ENCODE measurements at places on chromosomes 13 and 19.

GRCh38 chr19:3359015-3359918 is 7.1 kb upstream of the NFIC start:
- DNase-seq: no peak

DNA sequence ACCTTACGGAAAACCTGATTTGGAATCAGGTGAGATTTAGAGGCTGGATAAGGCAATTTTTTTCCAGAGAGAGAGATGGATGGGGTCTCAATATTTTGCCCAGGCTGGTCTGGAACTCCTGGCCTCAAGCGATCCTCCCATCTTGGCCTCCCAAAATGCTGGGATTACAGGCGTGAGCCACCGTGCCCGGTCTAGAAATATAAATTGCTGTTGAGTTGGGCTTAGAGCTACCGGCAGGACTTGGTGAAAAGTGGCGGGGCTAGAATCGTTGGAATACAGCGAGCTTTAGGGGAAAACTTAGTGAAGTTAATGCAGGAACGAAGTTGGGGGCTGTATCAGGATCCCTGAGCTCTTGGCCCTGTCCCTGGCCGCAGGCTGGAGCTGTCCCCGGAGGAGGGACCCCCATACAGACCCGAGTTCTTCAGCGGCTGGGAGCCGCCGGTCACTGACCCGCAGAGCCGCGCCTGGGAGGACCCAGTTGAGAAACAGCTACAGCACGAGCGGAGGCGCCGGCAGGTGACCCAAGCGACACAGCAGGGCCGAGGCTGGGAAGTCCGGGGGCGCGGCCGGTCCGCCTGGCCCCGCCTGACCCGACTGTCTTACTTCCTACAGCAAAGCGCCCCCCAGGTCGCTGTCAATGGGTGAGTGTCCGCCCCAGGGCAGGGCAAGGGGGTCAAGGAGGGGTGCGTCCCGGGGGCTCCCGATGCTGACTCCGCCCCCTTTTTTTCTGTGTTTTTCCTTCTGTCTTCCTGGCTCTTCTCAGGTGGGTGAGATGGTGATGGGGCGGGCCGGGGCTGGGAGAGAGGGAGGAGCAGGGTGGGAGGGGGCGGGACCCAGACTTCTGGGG is 7.6 kb downstream of the EPS8L1 start:
- DNase-seq: no peak

DNA sequence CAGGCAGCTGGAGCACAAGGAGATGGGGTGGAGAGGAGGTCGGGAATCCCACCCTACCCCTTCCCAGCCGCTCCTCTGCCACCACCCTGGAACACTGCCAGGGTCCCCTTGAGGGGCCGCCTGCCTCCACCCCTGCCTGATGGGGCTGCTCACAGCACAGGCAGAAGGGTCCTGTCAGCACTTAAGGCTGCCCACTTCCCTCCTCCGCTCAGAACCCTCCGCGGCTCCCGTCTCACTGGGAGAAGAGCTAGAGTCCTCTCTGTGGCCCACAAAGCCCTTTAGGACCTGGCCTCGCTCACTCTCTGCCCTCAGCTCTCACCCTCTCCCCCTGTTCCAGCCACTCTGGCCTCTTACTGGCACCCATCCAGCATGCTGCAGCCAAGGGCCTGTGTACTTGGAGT is 3.4 kb upstream of the POLD1 start:
- no peak for DNase-seq

DNA sequence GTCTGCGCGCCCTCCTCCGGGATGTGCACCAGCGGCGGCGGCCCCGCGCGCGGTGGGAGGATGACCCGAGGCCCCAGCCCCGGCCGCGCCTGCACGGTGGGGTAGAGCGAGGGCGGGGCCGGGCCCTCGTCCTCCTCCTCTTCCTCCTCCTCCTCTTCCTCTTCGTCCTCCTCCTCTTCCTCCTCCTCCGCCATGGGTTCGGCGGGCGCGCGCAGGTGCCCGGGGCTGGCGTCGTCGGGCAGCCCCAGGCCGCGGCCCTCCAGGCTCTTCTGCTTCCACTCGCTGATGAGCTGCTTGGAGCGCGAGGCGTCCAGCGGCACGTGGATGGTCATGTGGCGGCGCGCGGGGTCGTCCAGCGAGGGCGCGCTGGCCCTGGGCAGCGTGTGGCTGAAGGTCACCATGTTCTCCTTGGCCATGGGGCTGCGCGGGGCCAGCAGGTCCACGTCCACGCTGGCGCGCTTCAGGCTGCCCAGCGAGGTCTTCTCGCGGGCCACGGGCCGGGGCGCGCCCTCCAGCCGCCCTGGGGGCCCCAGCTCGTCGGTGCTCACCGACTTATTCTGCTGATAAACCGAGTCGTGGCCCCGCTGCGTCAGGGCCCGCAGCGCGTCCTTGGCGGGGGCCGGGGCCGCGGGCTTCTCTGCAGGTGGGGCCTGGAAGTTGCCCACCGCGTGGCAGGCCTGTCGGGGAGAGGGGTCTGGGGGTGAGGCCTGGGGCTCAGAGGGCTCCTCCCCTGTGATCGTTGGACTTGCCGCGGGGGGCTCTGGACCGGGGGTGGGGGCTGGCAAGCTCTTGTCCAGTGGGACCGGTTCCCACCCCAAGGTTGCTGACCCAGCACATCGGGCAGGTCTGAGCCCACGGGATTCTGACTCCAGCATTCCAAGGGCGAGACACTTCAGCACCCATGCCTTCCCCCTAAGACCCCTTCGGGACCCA is 8.3 kb downstream of the PLPPR3 start:
- DNase-seq: no peak

- no peak for DNase-seq
Observed at GRCh38 chr13:39401046-39401705, 201.8 kb downstream of the LHFPL6 start.

DNA sequence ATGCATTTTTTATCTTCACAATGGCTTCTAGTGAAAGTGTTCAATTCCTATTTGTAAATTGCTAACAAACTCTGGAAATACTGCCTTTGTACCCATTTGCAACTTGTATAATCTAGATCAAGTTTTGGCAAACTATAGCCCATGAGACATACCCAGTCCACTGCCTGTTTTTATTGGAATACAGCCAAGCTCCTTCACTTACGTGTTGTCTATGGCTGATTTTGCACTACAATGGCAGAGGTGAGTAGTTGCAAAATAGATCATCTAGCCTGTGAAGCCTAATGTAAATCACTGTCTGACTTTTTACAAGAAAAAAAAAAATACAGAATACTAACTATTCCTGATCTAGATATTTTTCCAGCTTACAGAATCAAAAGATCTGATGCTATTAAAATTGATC is 37.1 kb downstream of the DZIP1 start:
- DNase-seq: peak; percentile 47
